ENCODE measurements at places on chromosomes 2 and 18.

DNA sequence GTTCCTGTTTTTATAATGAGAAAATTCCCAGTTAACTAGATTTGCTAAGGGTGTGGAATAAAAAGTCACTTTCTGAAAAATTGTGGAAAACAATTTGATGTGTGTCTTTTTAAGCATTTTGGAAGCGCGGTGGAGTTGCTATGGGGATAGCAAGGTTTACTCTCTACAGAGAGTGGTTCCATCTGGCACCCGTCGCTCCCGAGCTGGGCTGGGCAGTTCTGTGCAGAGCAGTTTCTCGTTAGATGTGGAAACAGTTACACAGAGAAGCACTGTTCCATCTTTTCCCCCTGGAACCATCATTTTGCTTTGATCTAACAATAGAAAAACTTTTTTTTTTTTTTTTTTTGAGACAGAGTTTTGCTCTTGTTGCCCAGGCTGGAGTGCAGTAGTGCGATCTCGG is 17.4 kb downstream of the LDLRAD4 start:
- DNase-seq = no peak

DNA sequence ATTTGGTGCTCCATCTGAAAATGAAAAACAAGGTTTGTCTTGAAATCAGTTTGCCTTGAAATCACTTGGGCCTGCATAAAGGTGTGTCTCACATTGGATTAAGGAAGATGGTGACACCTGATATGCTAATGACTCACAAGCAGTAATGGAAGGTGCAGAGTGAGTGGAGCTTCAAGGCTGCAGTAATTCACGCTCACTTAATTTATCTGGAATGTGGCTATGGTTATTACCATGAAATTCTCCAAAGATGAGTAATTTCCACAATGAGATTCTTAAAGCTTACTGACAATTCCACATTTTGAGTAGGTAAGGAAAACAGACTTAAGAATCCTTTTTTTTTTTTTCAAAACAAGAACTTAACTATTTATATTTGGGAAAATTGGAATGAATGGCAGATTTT is 156.8 kb downstream of the PAX3 start:
- DNase-seq = no peak

DNA sequence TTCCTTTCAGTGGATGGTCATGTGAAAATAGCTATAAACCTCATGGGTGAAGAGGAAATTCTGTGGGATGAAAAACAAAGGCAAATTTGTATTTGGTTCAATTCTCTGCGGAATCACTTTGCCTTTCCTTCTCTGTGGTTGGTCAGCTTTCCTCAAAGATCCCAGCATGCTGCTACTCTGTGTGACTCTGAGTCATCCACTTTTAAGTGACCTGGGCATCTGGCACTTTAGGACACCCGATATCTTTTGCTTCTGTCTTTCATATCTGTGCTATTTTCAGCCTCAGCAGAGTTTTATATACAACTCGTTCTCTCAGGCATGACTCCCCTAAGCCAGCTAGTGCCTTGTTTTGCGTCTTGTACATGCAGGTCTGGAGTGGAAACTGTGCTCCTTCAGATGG is 217.0 kb upstream of the PIEZO2 start:
- no peak for DNase-seq

DNA sequence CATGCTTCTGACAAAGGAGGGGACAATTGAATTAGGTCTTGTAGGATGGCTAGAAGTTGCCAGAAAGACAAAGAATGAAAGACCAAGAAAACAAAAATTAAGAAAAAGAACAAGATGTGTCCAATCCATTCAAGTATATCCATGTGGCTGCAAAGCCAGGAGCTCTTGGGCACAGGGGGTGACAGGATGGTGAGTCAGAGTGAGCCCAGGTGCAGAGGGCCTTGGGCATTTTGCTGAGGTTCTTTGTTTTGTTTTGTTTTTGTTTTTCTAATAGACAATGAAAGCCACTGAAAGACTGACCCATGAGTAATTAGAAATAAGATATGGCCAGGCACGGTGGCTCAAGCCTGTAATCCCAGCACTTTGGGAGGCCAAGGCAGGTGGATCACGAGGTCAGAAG is 104.6 kb upstream of the KLHL29 start:
- DNase-seq = no peak

DNA sequence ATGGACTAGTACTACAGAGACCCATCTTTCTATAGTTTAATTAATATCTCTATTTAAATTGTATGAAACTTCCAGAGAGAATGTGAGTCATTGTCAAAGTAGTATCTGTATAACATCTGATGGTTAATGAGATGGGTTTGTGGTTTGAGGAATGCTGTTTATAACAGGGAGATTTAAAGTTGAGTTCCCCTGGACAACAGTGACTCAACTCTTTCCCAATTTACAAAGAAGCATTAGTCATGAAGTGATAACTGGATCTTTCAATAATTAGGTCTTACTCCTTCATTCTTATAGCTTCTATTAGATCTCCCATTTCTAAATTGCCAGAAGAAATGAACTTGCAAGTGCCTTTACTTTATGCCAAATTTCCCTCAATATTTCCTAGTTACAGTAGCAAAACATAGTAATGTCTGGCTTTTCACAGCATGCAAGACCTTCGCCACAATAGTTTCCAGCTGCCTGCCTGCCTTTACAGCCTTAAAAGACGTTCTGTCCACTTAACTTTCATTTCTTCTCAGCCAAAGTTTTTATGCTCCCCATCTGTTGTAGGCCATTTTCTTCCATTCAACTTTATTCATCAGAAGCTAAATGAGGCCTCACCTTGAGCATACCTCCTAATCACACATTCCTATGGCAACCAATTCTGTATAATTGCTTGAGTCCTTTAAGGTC is 47.7 kb upstream of the WDR75 start:
- DNase-seq = no peak

GRCh38 chr18:59617468-59617932 is 79.7 kb downstream of the CCBE1 start:
- no peak for DNase-seq

DNA sequence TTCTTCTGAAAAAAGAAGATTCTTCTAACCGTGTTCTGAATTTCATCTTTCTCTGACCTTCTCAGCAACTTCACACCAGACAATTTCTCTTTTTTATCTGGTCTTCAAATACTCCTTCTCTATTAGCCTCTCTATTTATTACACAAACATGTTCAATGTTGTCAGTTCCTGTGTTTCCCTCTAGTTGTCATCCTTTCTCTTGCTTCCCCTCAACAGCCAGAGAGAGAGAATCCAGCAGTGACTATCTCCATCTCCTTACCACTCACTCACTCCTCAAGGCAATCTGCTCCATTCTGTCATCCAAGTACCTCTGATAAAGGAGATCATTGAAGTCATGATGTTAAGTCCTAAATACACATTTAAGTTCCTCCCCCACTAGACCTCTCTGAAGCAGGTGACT is 491.9 kb upstream of the CHAC2 start:
- no peak for DNase-seq

DNA sequence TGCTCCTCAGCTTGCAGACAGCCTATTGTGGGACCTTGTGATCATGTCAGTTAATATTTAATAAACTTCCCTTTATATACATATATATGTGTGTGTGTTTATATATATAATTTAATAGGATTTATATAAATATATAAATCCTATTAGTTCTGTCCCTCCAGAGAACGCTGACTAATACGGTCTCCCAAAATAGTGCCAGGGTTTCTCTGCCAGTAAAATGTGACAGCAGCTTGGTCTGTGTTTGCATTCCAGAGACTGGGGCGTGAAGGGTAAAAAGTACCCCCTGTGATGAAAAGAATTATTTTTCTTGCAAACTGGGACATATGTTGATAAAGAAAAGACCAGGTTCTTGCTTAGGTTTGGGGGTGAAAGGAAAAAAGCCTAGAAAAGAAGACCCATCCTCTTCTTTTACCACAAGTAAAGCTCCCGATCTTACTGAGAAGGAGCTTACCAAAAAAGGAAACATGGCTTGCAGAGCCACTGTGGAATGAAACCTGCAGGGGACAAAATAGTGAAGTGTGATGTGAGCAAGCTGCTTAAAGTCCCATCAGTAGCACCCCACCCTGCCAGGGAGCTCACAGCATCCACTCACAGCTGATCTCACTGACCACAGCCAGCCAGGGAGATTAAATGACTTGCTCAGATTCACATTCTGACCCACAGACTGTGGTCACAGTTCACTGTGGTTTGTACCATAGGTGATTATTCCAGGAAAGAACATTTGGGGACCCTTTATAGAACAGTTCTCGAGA is 110.9 kb upstream of the RMP24 start:
- no peak for DNase-seq

Measured in stimulated activated CD4-positive, alpha-beta T cell treated with anti-CD3 and anti-CD28 coated beads, Interleukin-1b, Interleukin-23, amount 100 ng/mL, for 4 hours (primary cell).